NCI-H446 (cell line): ENCODE measurements at places on chromosomes 11 and 22.

- DNase-seq: no peak
Observed at GRCh38 chr22:25208743-25209505, 9.3 kb downstream of the CRYBB3 start.

GRCh38 chr11:5992150-5992549 is 5.4 kb upstream of the OR52L1 start:
- no peak for DNase-seq

GRCh38 chr22:49302530-49302929 is 525.1 kb downstream of the BRD1 start:
- no peak for DNase-seq

- no peak for DNase-seq
Observed at GRCh38 chr22:19845054-19845722, 9.5 kb downstream of the GNB1L start.

GRCh38 chr11:29159552-29160465 is 857.0 kb downstream of the KCNA4 start:
- DNase-seq: peak; percentile 65

DNA sequence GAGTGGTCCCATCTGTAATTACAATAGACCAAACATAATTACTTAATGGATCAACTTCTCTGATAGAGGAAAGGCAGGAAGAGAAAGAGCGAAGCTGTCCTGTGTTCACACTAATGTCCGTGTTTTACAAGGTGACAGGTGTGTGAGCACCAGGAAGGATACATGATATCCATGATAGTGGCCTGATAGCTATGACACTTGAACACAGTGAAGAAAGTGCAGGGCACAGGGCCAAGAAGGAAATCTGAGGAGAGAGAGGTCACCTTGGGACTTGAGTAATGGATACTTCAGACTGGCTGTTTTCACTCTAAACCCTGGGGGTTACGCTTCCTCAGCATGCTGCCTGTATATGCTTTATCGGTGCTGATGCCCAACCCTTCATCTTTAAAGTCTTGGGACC is 29.4 kb downstream of the TUB start:
- DNase-seq: no peak

- DNase-seq: no peak
Observed at GRCh38 chr22:35359380-35360065, 21.4 kb upstream of the HMOX1 start.

DNA sequence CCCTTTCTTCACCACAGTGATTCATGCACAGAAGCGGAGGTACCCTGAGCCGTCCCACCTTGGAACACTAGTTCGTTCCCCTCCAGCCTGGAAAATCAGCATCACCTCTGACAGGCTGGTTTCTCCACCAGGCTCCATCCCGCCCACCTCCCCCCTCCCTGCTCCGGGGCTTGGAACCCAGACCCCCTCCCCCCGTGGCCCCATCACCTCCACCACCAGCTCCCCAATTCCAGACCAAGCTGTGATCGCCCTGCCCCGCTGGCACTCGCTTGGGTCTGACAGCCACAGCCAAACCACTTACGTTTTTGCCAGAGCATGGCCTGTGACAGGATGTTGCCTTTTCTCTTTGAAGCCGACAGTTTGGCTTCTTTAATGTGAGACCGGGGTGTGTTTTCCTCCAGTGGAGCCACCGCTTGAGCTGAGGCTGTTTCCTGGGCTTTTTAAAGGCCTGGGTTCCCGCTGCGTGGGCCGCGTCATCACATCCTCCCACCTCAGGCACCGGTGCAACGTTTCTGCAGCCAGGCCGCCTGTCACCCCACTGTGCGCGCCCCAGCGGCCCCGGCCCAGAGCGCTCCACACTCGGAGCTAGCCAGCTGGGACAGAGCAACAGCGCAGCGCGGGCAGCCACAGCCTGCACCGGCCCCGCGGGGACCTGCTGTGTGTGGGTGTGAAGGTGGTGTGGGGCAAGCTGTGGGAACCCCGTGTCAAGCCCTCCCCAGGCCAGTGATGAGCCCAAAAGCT is at the start of gene POU2AF1:
Gene POU2AF1, minus strand, starts transcription at position 415 of the 741 bp plus-strand sequence. Its CDS starts 98 bp downstream, at position 317.
- no peak for DNase-seq

DNA sequence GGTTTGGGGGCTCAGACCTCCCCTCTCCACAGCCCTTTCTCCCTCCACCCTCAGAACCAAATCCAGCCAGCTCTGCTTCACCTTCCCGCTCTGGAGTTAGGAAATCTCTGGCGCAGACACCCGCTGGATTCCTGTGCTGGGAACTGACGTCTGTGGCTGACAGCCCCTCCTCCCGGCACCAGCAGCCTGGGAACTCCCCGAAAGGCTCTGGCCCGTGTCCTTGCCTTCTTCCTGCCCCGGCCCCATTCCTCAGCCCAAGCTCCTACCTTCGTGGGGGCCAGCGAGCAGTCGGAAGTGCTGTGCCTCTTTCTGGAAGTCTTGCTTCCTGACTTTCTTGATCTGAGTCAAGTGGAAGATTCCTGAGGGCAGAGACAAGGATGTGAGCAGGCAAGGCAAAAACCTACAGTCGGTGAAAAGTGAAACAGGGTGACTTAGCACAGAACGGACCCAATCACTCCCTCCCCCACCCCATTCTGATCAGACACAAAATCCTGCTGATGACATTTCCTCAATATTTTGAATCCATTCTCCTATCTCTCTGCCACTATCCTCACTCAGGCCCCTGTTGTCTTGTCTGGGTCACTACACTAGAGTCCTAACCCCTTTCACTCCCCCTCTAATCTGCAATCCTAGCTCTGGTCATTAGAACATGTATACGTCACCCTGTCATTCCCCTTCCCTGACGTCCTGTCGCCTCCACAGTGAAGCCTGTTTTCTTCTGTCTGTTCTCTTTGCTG is 34.1 kb downstream of the CHRDL2 start:
- DNase-seq: no peak

GRCh38 chr11:20459865-20460264 is 72.3 kb downstream of the PRMT3 start:
- no peak for DNase-seq

DNA sequence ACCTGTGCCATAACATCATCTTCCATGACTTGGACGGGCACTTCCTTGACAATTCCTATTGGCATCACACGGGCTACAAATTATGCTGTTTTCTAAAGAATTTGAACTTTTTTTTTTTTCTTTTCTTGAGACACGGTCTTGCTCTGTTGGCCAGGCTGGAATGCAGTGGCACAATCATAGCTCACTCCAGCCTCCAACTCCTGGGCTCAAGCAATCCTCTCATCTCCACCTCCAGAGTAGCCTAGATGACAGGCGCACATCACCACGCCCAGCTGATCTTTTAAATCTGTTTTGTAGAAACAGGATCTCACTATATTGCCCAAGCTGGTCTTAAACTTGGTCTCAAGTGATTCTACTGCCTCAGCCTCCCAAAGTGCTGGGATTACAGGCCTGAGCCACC is 3.3 kb upstream of the CRYBB3 start:
- no peak for DNase-seq

DNA sequence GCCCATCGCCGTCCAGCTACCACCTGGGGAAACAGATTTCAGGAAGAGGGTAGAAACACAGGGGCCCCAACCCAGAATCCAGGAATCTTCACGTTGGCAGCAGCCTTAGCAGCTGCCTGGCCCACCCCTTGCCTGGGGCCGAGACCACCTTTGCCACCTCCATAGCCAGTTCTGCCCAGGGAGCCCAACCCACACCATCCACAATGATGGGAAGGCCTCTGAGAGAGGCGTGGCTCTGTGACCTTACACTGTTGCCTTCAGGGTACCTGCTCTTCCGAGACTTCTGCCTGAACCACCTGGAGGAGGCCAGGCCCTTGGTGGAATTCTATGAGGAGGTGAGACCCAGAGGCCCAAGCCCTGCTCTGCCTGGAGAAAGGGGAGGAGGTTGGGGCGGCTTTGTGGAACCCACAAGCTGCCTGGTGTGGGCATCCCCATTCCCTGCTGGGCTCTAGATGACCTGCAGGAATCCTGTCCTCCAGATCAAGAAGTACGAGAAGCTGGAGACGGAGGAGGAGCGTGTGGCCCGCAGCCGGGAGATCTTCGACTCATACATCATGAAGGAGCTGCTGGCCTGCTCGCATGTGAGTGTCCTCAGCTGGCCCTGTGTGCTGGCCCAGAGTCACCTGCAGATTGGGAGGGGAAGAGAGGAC is 10.0 kb upstream of the ANKRD13D start:
- no peak for DNase-seq

DNA sequence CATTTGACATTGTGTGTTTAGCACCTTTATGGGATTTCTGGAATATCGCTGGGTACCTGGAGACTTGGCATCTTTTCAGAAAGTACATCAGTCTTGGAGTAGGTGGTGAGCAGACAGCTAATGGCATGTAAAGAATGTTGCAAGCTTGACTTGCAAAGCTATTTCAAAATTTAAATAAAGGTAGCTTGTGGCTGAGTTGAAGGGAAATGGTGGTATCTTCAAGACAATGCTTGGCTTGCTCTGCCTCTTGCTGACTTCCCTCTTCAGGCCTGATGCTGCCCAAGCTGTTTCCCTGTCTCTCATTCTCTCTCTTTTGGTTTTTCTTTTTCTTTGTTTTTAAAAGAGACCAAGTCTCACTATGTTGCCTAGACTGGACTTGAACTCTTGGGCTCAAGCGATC is 13.2 kb downstream of the ZNRF3 start:
- DNase-seq: no peak

- no peak for DNase-seq
Observed at GRCh38 chr22:45064313-45065278, 54.8 kb upstream of the PHF21B start.

GRCh38 chr11:102843489-102843888 is at the start of gene MMP3:
TSS of gene MMP3 (minus strand) at chr11:102843609. CDS start at chr11:102843546, 63 bp downstream.
- DNase-seq: no peak

- DNase-seq: no peak
Observed at GRCh38 chr22:36395915-36396314, 8.1 kb upstream of the MYH9 start.

- DNase-seq: no peak
Observed at GRCh38 chr11:8650401-8650990, 32.0 kb downstream of the TRIM66 start.

- no peak for DNase-seq
Observed at GRCh38 chr22:34015642-34016041, 95.4 kb upstream of the LARGE1 start.

DNA sequence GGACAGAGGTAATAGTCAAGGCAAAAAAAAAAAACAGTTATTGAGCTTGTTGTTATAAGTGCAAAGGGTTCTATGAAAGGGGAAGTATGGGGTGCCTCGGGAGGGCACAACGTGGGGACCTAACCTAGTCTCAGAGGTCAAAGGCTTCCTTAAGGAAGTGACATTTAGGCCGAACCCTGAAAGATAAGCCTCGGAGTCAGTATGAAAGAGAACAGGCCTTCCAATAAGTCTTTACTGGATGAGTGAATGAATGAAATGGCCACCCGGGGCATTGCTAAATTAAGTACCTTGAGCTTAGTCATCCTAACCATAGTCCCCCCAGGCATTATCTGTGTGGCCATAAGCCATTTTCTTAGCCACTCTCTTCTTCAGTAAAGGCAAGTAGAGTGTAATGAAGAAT is 19.7 kb downstream of the FLI1 start:
- no peak for DNase-seq

GRCh38 chr22:43127166-43127908 is 15.9 kb downstream of the MCAT start:
- no peak for DNase-seq

DNA sequence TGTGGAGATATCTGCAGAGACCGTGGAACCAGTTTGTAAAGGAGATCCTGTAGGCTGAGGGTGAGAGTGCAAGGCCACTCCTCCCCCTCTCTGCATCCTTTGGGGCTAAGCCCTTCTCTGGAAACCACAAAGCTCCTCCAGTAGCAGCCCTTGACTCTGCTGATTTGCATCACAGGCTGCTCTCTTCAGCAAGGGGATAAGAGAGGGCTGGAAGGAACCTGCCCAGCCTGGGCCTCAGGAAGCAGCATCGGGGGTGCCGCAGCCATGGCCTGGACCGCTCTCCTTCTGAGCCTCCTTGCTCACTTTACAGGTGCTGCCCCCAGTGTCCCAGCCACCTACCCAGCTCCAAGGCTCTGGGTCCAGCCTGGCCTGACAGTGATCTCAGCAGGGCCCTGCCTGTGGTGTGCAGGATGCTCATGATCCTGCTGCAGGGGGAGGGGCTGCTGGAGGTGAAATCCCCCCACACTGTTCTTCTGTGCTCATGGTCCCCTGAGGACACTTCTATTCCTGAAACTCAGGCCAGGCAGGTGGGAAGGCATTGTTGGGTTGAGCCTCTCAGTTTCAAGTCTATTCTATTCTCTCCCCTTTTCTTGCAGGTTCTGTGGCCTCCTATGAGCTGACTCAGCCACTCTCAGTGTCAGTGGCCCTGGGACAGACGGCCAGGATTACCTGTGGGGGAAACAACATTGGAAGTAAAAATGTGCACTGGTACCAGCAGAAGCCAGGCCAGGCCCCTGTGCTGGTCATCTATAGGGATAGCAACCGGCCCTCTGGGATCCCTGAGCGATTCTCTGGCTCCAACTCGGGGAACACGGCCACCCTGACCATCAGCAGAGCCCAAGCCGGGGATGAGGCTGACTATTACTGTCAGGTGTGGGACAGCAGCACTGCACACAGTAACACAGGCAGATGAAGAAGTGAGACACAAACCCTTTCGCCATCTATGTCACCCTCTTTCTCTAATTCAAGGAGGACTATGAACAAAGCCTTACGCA is 68.5 kb upstream of the IGLL5 start:
- DNase-seq: no peak

GRCh38 chr22:30908051-30908461 is 60.5 kb downstream of the MORC2 start:
- DNase-seq: no peak

- DNase-seq: no peak
Observed at GRCh38 chr11:123694551-123694950, 40.1 kb upstream of the SCN3B start.

- no peak for DNase-seq
Observed at GRCh38 chr11:20518323-20518834, 81.0 kb upstream of the SLC6A5 start.

DNA sequence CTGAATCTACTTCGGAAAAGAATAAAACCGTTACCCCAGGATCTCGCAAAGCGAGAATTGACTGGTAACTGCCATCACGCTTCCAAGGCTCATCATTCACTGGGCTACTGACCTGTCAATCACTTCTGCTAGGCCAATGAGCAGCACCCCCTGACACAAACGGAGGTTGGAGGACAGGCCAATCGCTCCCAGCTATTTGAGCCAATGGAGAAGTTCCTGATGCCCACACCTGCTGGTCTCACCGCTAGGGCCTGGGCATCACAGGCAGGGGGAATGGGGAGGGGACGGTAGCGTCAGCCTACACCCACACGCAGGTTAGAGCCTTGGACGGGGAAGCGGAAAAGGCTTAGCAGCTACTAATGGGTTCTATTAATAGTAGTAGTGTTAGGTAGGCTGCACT is 56.7 kb upstream of the CHST1 start:
- no peak for DNase-seq

DNA sequence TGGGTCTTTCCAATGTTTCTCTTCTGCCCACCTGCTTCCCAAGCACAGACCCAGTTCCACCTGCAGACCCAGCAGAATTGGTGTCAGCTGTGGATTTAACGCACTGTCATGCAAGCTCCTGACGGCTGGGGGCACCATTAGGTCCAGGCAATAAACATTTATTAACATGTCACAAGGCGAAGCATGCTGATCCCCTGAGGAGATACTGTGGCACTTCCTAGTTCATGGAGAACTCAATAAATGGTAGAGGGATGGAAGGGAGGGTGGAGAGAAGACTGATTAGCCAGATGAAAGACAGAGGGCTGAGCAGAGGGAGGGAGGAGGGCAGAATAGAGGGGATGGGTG is 68.3 kb upstream of the TSPAN18 start:
- DNase-seq: no peak

- DNase-seq: no peak
Observed at GRCh38 chr11:17673951-17674350, 45.4 kb upstream of the MYOD1 start.

GRCh38 chr11:62676698-62677097 is 2.2 kb downstream of the UBXN1 start:
- DNase-seq: no peak

- no peak for DNase-seq
Observed at GRCh38 chr11:110249066-110249465, 47.3 kb downstream of the RDX start.
